NCI-H2081 treated with DMSO at 0.1 percent for 48 hours (cell line): ENCODE measurements at places on chromosomes 16 and 17.

DNA sequence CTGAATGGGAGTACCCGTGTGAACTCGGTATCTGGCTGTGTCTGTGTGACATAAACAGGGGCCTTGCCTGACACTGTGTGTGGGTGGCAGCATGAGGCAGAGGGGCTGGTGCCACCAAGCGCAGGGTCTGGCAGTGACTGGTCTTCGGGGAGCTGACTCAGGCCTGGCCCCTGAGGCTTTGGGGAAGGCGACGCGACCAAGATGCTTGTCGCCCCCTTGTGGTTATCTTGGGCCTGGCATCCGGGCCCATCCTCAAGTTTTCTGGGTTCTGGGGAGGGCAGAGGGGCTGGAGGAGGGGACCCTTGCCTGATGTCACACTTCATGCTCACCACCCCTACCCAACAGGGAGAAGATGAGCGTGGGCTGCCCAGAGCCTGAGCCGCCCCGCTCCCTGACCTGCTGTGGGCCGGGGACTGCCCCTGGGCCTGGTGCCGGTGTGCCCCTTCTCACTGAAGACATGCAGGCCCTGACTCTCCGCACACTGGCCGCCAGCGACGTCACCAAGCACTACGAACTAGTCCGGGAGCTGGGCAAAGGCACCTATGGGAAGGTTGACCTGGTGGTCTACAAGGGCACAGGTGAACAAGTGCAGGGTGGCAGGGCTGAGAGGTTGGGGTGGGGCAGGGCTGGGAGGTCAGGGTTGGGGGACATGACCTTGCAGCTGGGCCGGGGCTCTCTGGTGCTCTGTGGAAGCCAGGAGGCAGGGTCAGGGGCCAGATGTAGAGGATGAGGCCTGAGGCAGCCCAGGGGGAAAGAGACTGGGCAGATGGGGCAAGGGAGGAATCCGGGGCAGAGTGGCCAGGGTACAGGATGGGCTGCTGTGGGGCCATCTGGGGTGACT lies 24.9 kb downstream of the SBK1 start:
- no peak for DNase-seq

GRCh38 chr17:3848229-3848835 lies 2.3 kb upstream of the NCBP3 start:
- no peak for DNase-seq

- DNase-seq, result no peak
These were observed 54.4 kb downstream of the CYTH1 start for GRCh38 chr17:78727476-78728229.

DNA sequence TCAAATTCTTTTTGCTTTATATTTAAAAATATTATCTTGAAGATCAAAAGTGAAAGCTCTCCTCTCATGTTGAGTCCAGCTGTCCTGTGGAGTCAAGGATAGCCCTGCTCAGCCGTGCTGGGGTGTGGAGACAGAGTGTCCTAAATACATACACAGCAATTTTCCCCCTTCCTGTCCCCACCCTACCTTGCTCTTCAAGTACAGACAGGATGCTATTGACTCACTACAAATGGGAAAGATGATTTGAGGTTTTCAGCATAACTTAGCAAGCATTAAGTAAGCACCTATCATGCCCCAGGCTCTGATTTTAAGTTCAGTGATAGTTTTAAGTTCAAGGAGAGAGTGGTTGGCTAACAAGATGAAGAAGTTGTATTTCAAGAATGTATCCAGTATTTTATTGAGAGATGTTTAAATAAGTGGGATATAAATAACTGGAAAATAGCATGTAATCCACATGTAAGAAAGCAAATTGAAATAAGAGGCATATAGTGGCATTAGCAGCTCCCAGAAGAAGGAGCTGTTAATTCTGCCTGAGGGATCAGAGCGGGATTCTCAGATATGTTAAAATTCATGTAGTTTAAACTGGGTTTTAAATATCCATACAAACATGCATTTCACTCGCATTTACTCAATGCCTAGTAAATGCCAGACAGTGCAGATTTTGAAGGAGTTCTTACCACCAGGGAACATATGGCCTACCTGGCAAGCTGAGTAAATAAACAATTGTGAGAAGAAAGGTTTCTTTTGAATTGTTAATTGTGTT lies 183.5 kb upstream of the ANKFN1 start:
- DNase-seq, result no peak

GRCh38 chr16:35559911-35560636 lies 2100.7 kb downstream of the TP53TG3F start:
- DNase-seq, result peak; percentile 64

- DNase-seq, result no peak
These were observed 1.7 kb upstream of the ITGAE start for GRCh38 chr17:3802461-3803307.

DNA sequence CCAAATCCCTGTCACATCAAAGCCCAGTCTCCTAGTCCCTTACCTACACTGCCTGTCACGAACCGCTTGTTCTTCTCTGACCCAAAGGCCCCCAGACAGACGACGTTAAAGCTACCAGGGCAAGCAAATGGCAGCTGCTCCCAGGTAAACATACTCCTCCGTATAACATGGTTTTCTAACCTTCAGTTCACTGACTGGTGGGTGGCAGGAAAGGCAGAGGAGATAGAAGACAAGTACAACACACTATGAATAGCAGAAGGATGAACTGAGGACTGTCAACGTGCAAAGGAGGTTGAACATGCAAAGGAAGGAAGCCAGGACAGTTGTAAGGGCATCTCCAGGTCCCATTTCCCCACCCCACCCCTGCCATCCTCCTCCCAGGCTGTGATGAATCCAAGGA lies 449.8 kb downstream of the SHISA9 start:
- no peak for DNase-seq

DNA sequence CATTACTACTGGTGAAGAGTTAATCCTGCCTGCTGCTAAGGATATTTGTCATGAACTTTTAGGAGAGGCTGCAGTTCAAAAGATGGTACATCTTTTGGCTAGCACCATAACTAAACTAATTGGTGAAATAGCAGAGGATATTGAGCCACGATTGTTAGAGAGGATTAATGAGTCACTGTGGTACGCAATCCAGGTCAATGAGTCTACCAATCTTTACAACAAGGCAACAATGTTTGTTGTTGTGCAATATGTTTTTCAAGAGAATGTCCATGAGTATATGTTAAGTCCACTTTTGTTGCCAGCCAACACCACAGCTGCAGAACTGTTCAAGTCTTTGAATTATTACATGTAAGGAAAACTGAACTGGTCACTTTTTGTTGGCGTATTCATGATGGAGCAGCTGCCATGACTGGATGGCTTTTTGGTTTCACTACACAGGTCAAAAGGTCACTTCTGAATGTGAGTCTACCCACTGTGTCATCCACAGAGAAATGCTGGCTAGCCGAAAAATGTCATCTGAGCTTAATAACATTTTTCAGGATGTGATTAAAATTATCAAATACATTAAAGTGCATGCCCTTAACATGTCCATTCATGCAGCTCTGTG lies 402.6 kb upstream of the KIF2B start:
- DNase-seq, result no peak

DNA sequence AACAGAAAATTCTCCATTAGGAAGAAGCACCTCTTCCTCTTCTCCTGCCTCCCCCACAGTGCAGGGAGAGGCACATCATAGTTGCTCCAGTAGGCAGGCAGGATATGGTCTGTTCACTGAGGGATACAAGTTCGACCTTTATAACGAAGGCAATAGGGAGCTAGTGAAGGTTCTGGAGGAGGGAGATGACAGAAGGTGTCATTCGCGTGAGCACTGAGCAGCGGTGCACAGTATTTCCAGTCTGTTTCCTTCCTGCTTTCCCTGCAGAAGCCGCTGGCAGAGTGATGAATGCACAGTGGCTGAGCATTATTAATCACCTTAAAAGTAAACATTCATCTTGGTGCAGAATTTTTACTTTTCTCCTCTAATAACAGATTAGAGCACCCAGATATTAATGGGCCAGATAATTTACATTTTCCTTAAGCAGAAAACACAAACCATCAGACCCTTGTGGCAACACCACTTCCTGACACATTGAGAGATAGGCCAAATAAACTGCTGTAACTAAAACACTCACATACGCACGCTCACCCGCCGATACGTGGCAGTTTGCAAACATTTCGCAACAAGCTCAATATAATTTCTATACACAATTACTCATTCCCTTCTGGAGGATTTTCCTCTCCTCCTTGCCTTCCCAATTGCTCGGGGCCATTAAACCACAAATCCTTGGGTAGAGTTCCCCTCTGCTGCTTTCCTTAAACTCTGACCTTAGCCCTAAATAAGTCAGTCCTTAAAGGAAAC lies 69.5 kb downstream of the AIPL1 start:
- no peak for DNase-seq
